ENCODE measurements at places on chromosomes 11 and 22.

DNA sequence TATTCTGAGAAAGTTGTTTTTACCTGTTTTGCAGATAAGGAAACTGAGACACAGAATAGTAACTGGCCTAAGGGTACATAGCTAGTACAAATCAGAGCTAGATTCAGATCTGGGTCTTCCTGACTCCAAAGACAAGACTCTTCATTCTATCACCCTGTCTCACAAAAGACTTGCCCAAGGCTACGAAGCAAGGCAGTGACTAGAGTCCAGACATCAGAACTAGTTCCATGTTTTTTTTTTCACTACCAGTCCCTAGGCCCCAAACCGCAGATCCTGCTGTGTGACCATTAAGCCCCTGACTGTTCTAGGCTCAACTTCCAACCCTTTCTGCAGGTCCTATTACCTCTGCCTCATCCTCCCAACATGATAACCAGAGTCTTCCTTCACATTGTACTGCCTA, 1.5 kb downstream of the BACE1-AS start:
- DNase-seq, result no peak

GRCh38 chr11:134755535-134755934, 343.5 kb upstream of the B3GAT1 start:
- DNase-seq, result no peak

DNA sequence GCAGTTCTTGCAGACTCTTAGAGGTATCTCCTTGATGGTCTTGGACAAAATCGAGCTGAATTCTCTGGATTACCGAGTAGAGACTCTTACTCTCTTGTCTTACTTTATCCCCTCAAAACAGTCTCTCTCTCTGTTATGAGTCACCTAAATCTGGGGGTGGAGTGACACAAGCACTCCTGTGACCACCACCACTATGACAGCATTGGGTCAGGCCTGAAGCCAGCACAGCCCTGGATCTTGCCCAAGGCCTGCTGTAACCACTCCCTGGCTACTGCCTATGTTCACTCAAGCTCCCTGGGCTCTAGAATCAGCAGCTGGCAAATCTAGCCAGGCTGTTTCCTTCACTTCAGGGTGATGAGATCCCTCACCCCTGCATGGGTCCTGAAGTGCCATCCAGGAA, 662.5 kb downstream of the LUZP2 start:
- DNase-seq, result no peak

- no peak for DNase-seq
Measured at GRCh38 chr11:96464700-96465307, 75.0 kb downstream of the JRKL start.

DNA sequence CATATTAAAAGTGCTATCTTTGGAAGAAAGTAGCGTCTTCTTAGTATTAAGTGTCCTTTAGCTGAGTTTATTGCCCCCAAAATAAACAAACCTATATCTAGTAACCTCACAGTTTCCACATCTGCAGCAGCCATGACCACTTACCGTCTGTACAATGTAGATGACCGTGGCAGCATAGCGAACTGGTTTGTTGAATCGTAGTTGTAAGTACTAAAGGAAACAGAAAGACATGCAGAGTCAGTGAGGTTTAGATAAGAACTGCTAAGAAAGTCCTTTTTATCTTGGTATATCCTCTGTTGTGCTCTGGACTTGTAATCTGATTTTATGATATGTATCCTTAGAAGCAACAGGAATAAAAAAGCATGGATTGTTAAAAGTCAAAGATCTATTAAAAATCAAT, 9.4 kb downstream of the SLC5A12 start:
- no peak for DNase-seq

DNA sequence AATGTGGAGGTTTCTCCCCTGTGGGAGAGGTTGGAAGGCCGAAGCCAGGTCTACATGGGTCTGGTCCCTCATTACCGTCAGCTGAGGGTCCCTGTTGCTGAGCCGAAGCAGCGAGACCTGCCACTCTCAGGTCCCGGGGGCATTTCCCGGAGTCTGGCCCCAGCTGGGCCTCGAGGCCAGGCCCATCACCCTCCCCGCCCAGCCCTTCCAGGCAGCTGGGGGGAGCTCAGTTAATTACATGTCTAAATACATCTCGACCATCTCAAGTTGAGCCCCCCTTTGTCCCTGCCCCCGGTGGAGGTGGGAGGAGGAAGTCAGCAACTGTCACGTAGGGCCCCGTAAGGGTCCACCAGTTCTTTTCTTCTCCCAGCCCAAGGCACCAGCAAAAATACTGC, 3.6 kb downstream of the CDKN1C start:
- no peak for DNase-seq

DNA sequence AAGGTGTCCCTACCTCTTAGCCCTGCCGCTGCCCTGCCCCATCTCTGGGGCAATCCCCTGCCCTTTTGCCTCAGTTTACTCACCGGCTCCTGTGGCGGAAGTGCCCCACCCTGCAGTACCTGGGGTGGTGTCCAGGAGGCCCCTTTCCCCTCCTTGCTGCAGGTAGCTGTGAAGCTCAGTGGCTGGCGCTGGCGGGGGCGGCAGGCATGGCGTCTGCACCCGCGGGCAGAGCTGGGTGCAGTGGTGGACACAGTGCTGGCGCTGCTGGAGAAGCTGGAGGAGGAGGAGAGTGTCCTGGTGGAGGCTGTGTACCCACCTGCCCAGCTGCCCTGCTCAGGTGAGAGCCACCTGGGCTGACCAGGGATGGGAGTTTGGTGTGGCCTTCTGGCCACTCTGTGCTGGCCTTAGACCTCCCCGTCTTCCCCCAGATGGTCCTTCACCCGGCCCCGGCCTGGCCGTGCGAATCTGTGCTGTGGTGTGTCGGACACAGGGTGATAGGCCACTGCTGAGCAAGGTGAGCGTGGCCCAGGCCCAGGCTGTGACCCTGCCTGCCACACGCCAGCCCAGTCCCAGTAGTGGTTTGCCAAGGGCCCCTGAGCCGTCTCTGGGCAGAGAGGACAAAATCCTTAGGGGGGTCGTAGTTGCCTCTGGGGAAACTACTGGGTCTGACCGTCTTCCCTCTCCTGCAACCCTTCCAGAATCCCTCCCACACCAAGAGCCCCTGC, 4.0 kb downstream of the CARNS1 start:
- DNase-seq, result no peak

DNA sequence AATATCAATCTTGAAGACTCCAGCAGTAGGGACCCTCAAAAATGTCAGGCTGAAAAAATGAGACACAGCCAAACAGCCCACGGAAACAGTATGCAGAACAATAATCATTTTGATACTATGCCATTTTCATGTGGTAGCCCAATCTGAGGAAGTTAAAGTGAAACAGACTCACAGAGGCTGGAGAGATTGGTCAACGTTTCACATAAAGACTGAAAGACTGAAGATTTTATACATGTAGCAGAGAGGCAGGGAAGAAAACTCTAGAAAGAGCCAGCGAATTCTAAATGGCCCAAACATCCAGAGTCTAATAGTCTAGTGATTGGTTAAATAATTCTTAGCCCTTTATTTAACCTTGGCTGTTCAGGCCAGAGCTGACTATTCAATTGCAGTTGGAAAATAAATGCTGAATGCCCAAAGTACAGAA, 49.4 kb downstream of the MAML2 start:
- DNase-seq, result no peak

DNA sequence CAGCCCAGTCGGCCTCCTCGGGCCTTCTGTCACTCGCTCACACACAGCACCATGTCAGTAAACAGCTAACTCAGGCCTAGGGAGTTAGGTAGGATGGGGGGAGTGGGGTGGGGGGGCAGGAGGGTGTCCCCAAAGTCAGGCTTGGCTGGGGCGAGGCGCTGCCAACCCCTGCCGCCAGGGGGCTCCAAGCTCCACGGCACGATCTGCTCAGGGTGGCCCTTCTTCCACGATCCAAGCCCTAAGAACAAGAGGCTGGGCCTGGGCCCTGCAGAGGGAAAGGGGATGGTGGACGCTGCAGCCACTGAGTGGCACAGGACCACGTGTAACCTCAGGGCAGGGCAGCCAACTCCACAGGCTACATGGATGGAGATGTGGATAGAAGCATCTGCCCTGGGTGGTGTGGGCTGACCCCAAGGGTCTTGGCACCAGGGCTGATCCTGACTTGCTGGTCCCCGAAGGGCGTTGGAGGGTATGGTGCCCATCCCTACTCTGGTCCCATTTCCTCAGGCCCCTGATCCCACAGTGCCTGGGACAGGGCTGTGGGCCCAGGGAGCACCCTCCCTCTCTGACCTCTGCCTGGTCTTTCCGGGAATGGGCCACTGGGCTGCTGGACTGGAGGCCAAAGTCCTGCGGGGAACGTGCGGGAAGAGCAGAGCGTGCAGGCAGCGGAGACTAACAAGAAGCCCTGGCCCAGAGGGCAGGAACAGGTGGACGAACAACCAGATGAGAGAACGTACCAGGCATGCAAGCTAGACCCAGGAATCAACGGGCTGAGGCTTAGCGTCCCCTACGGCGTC, 29.1 kb upstream of the TXNRD2 start:
- DNase-seq, result no peak

- no peak for DNase-seq
Measured at GRCh38 chr11:40215556-40215955, 1243.9 kb downstream of the LRRC4C start.

- DNase-seq, result no peak
Measured at GRCh38 chr11:69923196-69923595, 104.0 kb upstream of the FGF3 start.

- DNase-seq, result no peak
Measured at GRCh38 chr11:14109742-14110141, 147.2 kb downstream of the SPON1 start.

- DNase-seq, result no peak
Measured at GRCh38 chr11:91174193-91174592, 951.3 kb upstream of the CHORDC1 start.

- no peak for DNase-seq
Measured at GRCh38 chr11:122202161-122202950, 86.3 kb upstream of the BLID start.

GRCh38 chr11:76276781-76277155, 70.5 kb upstream of the WNT11 start:
- no peak for DNase-seq

DNA sequence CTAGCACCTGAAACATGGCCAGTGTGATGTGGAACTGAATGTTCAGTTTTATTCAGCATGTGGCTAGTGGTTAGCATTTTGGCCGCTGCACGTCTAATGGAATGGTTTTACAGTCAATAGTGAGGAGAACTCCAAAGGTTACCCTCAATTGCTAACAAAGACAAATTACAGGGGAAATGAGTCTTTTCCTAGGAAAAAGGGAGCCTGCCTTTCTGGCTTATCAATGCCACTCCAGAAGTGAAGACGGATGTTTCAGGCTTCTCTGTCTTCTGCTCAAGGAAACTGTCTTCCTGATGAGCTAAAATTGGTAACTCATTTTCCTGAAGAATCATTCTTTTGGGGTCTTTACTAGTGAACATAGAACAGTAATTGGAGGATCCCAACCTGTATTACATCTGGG, 84.3 kb upstream of the CRTAM start:
- DNase-seq, result no peak

GRCh38 chr11:11510939-11511338, 110.9 kb downstream of the GALNT18 start:
- DNase-seq, result no peak

DNA sequence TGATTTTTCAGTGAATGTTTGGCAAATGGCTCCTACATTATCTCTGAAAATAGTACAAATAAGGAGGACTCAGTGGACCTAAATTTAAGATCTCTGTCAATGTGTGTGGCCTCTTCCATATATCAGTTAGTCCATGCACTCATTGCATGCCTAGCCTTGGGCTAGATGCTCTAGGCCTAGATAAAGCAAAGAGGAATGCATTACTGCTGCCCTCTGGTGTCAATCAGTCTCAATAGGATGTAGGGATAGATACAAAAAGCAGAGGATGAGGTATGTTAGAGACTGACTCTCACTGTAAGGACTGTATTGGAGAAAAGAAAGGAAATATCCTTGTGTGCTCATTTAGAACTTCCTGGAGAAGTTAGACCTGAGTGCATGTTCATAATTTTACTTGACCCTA, 42.0 kb downstream of the MS4A2 start:
- no peak for DNase-seq

GRCh38 chr11:60987577-60988277, 16.2 kb downstream of the CD6 start:
- DNase-seq, result no peak

- DNase-seq, result no peak
Measured at GRCh38 chr22:48488149-48488551, 1339.5 kb downstream of the BRD1 start.

- DNase-seq, result no peak
Measured at GRCh38 chr11:88521399-88521798, 183.9 kb upstream of the CTSC start.

GRCh38 chr22:45268958-45269844, 15.5 kb upstream of the UPK3A start:
- DNase-seq, result no peak

DNA sequence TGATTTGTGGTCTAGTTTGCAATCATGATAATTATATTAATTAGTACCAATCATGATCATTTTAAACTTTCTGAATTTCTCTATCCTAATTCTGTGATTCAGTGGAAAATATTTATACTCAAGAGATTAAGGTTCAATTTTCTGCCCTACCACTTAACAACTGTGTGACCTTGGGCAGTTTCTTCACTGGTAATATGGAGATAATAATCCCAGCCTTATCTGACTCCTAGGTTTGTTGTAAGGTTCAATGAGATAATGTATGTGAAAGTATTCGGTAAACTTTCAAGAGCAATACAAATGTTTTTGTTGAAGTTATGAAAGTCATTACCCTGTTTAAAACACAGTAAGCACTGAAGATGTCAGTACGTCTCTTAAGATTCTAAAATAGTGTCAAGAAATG, 36.3 kb downstream of the CSTPP1 start:
- DNase-seq, result no peak

- DNase-seq, result no peak
Measured at GRCh38 chr11:69823641-69824265, 4.5 kb upstream of the FGF3 start.

- no peak for DNase-seq
Measured at GRCh38 chr22:24822471-24822870, 16.5 kb downstream of the SGSM1 start.

- DNase-seq, result no peak
Measured at GRCh38 chr11:13073119-13073981, 64.2 kb downstream of the RASSF10 start.

- no peak for DNase-seq
Measured at GRCh38 chr11:55572548-55572947, 620 bp downstream of the OR4C16 start.

GRCh38 chr11:73401217-73401923, 25.2 kb downstream of the RELT start:
- DNase-seq, result no peak

GRCh38 chr11:123484448-123484847, 54.4 kb downstream of the GRAMD1B start:
- DNase-seq, result no peak

- DNase-seq, result no peak
Measured at GRCh38 chr11:116460156-116460920, 312.4 kb downstream of the BUD13 start.

DNA sequence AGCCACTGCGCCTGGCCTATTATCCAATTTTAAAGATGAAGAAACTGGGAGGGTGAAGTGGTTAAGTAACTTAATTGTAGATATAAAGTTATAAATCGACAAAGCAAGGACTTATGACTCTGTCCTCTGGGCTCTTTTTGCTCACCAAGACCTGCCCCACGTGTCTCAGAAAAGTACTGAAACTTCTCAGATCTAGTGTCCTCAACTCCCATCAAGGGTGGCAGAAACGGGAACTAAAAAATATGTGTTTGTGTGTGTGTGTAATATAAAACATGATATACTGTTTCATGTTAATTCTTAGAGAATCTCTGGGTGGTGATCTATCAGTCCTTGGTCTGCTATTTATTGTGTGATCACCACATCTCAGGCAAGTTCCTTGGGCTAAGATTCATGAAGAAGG, 104.9 kb downstream of the GAB2 start:
- DNase-seq, result no peak

GRCh38 chr11:70745941-70746340, 347.6 kb downstream of the CTTN start:
- no peak for DNase-seq

- no peak for DNase-seq
Measured at GRCh38 chr11:131157678-131158077, 212.7 kb upstream of the NTM start.
